ENCODE measurements at places on chromosomes 13 and 19.

- DNase-seq = no peak
Measured at GRCh38 chr19:7865262-7865911, 8.8 kb downstream of the PRR36 start.

GRCh38 chr13:47678201-47678968, 322.7 kb downstream of the SUCLA2 start:
- DNase-seq = no peak

DNA sequence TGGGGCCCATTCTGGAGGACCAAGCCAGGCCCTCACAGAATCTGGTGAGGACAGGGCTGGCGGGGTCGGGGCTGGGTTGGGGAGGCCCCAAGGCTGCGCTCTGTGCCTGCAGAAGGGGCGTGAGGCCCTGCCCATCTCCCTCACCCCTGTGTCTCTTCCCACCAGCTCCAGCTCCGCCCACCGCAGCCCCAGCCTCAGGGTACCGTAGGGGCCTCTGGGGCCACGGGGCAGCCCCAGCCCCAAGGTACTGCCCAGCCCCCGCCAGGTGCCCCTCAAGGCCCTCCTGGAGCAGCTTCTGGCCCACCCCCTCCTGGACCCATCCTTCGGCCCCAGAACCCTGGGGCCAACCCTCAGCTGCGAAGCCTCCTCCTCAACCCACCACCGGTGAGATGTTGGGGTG, 15.4 kb upstream of the PTOV1 start:
- DNase-seq = no peak

DNA sequence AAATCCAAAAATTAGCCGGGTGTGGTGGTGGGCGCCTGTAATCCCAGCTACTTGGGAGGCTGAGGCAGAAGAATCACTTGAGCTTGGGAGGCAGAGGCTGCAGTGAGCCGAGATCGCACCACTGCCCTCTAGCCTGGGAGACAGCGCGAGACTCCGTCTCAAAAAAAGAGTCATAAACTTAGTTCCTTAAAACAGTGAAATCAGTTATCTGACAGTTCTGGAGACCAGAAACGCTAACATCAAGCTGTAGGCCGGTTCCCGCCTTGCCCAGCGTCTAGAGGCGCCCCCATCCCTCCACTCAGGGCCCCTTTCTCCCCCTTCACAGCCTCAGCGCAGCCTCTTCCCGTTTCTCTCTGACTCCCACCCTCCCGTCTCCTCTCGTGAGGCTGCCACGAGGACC, 11.9 kb downstream of the ADAT3 start:
- no peak for DNase-seq

DNA sequence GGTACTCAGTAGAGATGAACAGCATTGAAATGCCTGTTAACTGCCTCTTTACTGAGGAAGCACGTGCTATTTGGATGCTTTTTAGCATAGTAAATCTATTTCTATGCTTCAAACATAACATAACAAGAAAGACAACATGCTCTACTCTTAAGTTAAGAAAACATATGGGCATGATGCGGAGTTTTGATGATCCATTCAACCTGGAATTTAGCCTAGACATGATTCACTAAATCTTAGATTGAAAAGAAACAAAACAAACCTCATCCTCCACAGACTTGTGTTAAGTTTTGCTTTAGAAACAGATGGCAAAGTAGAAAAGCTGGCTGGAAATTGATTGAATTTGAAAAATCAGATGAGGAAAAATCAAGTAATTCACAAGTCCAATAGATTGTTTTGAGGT, 593.8 kb downstream of the OLFM4 start:
- no peak for DNase-seq

DNA sequence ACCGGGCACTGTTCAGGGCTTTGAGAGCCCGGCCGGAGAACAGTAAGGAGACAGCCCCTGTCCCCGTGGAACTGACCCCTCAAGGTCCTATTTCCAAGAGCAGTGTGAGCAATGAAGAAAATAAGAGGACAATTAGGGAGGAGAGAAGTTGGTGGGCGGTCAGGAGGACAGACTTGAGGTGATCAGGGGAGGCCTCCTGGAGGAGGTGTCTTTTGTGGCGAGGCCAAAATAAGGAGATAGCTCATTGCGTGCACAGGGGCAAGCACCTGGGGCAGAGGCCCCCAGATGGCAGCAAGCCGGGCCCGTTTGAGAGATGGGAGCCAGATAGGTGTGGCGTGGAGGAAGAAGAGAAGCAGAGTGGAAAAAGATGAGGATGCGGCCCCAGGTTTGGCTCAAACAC, 2.8 kb upstream of the LRRC4B start:
- no peak for DNase-seq

DNA sequence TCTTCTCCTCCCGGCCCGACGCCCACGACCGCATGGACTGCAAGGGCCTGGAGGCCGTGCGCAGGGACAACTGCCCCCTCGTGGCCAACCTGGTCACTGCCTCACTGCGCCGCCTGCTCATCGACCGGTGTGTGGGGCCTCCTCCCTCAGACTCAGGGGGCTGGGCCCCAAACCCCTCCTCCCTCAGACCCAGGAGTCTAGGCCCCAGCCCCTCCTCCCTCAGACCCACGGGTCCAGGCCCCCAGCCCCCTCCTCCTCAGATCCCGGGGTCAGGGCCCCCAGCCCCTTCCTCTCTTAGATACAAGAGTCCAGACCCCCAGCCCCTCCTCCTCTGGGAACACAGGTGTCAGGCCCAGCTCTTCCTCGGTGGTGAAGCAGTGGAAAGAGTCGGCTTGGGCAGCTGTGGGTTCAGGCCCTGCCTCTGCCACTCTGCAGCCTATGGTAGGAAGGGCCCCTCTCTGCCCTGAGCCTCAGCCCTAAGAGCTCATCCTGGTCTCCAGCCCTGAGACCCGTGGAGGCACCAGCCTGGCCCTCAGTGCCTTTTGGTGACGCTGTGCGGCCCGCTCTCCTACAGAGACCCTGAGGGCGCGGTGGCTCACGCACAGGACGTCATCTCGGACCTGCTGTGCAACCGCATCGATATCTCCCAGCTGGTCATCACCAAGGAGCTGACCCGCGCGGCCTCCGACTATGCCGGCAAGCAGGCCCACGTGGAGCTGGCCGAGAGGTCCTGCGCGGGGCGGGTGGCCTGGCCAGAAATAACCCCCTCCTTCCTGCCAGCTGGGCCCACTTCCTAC, 3.7 kb upstream of the SPIB start:
- peak; percentile 74 for DNase-seq

DNA sequence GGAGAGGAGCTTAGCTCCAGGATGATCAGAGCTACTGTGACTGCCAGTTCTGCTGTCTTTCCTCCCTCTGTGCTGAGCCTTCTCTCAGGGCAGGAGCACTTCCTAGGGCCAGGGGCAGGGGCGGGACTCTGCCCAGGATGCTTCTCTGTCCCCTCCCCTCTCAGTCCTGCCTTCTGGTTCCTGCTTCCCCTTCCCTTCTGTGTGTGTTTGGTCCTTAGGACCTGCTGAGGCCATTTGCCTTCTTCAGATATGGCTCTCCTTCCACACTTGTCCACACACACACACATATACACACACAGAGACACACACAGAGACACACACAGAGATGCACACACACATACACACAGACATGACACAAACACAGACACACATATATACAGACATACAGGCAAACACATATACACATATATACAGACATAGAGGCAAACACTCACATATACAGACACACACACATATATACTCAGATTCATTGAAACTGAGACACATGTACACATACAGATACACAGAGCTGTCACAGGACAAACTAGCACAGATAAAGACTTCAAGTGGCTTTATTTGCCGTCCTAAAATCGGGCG, 22.0 kb upstream of the CD177 start:
- no peak for DNase-seq

DNA sequence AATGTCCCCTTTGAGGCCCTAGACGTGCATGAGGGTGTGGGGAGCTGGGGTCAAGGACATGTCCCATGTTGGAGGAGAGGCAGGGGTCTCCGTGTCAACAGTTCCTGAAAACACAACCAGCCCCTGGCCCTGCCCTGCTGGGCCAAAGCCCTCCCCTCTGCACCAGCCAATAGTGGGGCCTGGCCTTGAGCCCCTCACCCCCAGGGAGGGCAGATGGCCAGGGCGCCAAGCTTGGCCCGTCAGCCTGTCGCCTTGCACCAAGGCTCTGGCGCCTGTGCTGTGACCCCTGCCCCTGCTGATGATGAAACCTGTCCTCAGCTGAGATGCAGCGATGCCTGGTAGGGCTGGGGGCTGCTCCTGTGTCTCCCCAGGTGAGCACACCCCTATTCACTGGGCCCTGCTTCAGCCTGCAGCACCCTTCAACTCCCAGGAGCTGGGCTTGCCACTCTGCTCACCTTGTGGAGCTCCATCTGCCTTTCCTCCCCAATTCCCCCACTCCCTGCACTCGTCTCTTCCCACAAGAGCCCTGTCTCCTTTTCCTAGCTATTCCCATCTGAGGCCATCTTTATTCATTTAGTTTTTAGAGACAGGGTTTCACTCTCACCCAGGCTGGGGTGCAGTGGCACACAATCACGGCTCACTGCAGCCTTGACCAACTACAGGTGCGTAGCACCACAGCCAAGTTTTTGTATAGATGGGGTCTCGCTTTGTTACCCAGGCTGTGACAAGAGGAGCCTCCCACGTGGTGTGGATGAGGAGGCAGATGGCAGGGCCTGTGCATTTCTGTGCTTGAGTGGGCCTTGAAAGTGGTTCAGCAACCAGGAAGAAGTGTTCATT, 2.1 kb upstream of the HAMP start:
- DNase-seq = no peak

GRCh38 chr19:36008336-36008978, at the start of gene SYNE4:
Gene SYNE4 (minus strand): TSS chr19:36008813. CDS start chr19:36008681, 132 bp downstream.
- no peak for DNase-seq

DNA sequence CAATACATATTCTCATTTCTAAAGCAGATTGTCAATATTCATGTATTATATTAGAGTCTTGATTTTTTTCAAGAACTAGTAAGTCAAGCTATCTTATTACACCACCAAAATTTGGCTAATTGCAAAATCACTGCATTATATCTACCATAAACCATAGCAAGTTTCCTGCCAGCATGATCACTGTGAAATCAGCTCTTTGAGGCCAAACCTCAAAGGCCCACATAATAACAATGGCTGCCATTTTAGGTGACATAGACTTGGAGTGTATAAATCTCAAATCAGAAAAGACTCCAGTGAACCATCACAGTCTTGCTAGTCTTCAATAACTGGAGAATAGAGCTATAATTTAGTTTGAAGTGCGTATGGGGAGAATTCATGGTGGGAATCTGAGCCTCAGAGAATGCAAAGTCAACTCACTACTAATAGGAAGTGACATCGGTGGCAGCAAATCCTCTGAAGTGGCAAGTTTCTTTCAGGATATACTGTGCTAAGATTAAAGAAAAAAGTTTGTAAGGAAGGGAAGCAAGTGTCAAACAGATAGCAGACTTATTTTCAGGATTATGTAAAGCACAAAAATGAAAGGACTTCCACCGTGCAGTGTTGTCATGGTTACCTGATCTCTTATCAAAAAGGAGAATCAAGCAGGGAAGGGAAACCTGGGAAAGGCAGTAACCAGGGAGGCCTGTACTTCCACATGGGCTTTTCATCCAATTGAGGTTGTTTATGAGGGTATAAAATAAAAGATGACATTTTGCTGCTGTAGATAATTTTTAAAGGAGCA, 117.4 kb upstream of the FNDC3A start:
- no peak for DNase-seq

DNA sequence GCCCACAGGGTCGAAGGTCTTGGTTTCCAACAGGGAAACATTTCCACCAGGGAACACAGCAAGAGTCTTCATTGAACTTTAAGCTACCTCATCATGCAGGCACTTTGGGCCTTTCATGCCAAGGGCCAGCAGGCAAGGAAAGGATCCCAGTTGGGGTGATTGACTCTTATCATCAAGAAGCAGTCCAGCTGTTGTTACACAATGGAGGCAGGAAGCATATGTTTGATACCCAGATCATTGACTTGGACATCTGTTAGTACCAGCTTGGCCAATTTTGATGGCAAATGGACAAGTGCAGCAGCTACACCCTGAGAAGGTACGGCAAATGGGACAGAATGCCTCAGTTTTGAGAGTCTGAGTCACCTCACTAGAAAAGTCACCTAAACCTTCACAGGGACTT, 10.9 kb upstream of the RCBTB1 start:
- DNase-seq = no peak

GRCh38 chr13:51928231-51928630, 66.5 kb downstream of the CCDC70 start:
- no peak for DNase-seq

GRCh38 chr13:35283856-35284255, 192.6 kb downstream of the MAB21L1 start:
- DNase-seq = no peak

- DNase-seq = no peak
Measured at GRCh38 chr19:51921949-51922348, 5.3 kb upstream of the ZNF613 start.

- DNase-seq = no peak
Measured at GRCh38 chr19:12646551-12646950, 20.0 kb downstream of the MAN2B1 start.

DNA sequence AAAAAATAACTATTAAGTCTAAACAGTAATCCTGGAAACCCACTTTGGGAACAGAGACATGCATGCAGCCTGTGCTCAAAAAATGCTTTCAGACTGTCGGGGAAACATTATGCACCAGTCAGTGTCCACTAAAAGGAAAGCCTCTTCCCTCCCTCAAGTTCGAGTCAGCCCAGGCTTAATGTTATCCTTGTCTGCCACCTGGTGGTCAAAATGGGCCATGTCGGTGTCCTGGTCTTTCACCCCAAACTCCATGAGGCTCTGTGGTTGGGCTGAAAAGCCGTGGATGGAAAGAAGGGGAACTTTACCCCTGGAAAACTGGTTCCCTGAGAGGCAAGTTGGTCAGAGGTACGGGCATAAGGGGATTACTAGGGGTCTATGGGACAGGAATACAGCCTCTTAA, 88.4 kb upstream of the ZNF492 start:
- DNase-seq = peak; percentile 6

GRCh38 chr13:40146063-40146462, 490.6 kb downstream of the COG6 start:
- DNase-seq = no peak

- no peak for DNase-seq
Measured at GRCh38 chr13:80530191-80530590, 189.3 kb upstream of the SPRY2 start.

DNA sequence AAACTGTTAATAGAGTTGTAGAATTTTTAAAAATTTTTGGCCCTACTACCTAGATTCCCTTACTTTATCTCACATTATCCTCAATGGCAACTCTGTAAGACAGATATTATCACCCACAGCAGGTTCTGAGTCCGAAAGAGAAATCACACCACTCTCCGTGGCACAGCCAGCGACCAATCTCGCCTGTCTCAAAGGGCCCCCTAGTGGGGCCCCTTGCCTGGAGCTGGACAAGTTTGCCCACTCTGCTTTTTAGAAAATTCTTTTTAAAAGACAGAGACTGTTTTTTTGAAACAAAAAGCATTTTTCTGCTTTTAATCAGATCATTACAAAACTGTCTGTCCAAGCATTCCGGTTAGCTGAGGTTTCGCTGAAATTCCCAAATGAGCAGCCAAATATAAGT, 21.7 kb downstream of the PHF11 start:
- no peak for DNase-seq

DNA sequence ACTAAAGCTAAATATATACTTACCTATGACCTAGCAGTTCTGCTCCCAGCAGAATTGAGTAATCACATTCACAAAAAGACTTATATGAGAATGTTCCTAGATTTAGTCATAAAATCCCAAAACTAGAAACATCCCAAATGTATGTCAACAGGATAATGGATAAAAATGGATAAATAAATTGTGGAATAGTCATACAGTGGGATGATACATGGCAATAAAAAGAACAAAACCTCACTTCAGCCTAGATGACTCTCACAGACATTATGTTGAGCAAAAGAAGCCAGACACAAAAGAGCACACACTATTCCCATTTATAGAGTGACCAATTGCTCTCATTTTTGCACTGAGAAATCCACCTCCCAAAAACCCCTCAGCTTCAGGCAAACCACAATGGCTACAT, 352.4 kb upstream of the HTR2A start:
- DNase-seq = no peak

Measured in activated CD4-positive, alpha-beta T cell treated with anti-CD3 and anti-CD28 coated beads, Interleukin-2, amount 50 U/mL, for 1 hour (primary cell).